ENCODE measurements at places on chromosomes 2 and 18.

DNA sequence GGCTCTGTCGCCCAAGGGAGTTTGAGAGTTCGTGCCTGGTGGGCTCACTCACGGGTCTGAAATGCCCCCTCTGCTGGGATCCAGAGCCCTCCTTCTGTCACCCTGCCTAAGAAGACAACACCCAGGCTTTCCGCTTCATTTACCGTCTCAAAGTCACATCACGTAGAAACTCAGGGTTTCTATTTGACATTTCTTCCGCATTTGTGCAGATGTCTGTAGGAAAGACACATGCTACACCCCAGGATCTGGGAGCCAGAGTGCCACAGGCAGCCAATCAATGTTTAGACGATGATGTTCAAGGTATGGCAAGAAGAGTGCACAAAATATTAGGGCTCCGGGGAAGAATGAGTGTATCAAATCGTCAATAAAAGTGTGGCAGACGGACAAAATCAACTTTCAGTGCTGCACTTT, 24.4 kb upstream of the ACKR3 start:
- no peak for DNase-seq

GRCh38 chr2:174176898-174177297, 71.4 kb downstream of the OLA1 start:
- no peak for DNase-seq

- no peak for DNase-seq
Measured at GRCh38 chr2:155485141-155485842, 786.8 kb downstream of the KCNJ3 start.

DNA sequence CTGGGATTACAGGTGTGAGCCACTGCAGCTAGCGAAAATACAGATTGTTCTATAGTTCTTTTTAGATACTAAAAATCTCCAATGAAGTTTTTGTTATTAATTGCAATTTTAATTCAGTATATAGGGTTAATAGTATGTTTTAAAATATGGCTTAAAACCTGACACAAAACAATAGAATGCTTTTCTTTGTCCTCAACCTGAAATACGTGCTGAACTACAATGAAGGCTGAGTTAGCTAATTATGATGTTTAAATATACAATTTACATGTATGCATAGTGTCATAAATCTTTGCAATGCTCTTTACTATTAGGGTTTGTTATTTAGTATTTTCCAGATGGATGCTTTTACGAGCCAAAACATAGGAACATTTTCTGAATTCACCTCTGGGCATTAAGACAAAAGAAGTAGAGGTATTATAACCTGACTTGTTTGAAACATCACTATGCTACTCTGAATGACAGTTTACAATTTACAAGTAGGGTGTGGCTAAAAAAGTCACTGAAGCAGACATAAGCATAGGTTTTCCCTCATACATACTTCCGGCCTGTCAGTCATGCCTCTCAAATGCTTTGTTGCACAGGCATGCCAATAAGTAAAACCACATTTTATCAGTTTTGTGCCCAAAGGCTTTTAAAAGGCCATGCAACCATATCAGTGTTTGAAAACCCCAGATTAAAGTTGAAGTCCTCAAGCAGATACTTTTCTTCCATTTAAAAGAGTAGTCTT, 168.3 kb downstream of the OTX1 start:
- no peak for DNase-seq

- DNase-seq: no peak
Measured at GRCh38 chr2:240554767-240555493, 2.9 kb downstream of the ANKMY1 start.

DNA sequence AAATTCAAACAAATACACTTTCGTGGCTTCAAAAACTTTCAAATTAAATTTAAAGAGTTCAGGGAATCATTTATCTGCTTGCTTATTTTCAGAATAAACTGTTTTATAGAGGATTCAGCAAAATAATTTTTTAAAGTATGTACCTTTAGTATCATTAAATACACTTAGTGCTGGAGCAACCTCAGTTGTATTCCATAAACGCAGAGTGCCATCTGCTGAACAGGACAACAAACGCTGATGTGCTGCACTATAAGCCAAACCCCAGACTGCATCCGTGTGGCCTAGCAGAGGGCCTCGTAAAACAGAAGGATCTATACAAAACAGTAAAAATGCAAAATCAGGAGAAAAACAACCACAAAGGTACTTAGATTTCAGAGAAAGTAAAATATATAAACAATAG, 108.6 kb downstream of the STRN start:
- DNase-seq: no peak

GRCh38 chr2:805664-806063, 128.5 kb upstream of the TMEM18 start:
- no peak for DNase-seq

DNA sequence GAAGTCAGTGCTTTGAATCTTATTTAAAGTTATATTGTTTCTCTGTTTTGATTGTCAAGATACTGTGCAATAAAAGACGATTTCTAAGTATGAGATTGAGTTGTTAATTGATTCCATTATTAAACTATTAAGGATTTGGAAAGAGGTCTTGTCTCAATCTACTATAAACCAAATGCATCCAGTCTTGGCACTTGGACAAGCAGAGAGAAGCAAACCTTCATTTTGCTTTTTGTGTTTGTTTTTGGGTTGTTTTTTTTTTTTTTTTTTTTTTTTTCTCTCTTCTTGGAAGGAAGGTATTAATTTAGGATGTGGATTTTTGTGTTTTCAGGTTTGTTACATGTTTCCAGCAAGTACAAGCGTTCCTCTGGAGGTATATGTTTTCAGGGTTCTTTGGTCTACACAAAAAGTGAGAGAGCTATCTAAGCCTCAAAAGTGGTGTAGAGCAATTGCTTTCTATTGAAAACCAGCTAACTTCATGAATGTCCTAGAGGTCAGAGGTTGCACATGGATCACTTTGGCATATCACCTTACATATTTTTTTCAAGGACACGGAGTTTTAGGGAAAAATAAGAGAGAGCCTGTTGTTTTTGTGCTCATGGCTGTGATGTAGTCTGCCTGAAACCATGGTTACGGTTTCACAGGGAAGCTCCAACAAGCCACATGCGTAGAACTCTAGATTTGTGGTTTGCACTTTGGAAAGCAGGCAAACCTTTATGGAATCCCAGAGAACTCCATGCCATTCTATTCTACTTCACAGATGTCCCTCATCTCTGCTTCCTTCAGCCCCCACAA, 1.8 kb downstream of the PRKCE start:
- no peak for DNase-seq

Measured in thoracic aorta (tissue), 2 donors.